ENCODE measurements at places on chromosomes 7 and 10. TPM values are rescaled to one million over a fixed set of nuclear protein-coding genes. Genes with fewer than 3 reads are reported as not detected.

The CXCL12 gene
- 76.7 TPM for total RNA-seq

The SMARCD3 gene
- 51.0 TPM for total RNA-seq

The JCAD gene
- 1.2 TPM for total RNA-seq

The A1CF gene
- not detected for total RNA-seq

The CCL24 gene
- not detected for total RNA-seq

The SPDYE11 gene
- not detected for total RNA-seq

The MMS19 gene
- 116 TPM for total RNA-seq

The ELN gene
- 1.7 TPM for total RNA-seq

The ELMO1 gene
- total RNA-seq: not detected

The SEMA3E gene
- total RNA-seq: 0.35 TPM

The NUTM2E gene
- total RNA-seq: not detected

The CFTR gene
- total RNA-seq: not detected

The PLAU gene
- 14.9 TPM for total RNA-seq

The FAM13C gene
- not detected for total RNA-seq

The ADCYAP1R1 gene
- total RNA-seq: not detected

The EBLN1 gene
- not detected for total RNA-seq

The NEUROD6 gene
- not detected for total RNA-seq

The CYP3A4 gene
- total RNA-seq: not detected

The EPO gene
- not detected for total RNA-seq

The TRIM74 gene
- not detected for total RNA-seq

The TMEM273 gene
- total RNA-seq: not detected

The PTPN20 gene
- 0.35 TPM for total RNA-seq

The RARRES2 gene
- 0.86 TPM for total RNA-seq

The AGBL3 gene
- 2.1 TPM for total RNA-seq

Data from myometrial cell (primary cell).